ENCODE measurements at places on chromosomes 5 and 9.

GRCh38 chr5:138096997-138097828, 13.4 kb downstream of the WNT8A start:
- no peak for DNase-seq

GRCh38 chr5:170393958-170394357, 4.8 kb upstream of the KCNMB1 start:
- DNase-seq = no peak

DNA sequence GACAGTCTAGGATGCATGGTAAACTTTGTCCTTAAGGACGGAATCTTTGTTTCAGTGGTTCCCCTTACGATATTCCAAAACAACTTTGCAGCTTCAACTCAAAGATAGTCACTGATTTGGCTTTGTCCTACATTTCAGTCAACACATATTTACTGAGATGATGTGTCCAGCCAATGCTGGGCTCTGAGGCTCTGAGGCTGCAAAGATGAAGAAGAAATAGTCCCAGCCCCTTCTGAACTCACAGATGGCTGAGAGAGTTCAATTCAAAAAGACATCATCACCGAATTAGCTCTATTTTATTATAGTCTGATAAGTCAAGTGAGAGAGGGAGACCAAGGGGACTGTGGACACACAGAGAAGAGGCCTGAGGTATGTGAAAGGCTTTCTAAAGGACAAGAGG, 544.0 kb downstream of the ACTL7B start:
- no peak for DNase-seq

DNA sequence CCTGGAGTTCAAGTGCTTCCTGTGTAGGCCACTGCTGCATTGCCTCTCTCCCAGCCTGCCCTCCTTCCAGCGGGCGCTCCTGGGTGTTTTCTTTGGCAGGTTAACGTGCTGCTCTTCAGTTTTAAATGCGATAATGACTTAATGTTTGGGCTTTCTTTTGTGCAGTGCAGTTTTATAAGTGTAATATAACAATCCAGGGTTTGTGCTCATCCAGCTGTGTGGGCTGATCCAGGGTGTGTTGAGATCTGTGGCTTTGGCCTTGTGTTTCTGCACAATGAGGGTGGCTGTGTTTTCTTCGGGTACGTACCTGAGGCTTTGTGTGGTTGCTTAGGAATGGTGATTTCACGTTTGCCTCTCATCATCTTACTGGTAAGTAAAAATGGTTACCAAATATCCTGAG, 50.6 kb downstream of the PCSK5 start:
- DNase-seq = no peak

Measured in iris pigment epithelial cell (primary cell).